Stimulated activated CD4-positive, alpha-beta T cell treated with anti-CD3 and anti-CD28 coated beads, Interleukin-4, amount 100 ng/mL, for 1 hour (primary cell): ENCODE measurements at places on chromosomes 3 and 15.

GRCh38 chr3:26839001-26839400, 216.4 kb downstream of the LRRC3B start:
- no peak for DNase-seq

DNA sequence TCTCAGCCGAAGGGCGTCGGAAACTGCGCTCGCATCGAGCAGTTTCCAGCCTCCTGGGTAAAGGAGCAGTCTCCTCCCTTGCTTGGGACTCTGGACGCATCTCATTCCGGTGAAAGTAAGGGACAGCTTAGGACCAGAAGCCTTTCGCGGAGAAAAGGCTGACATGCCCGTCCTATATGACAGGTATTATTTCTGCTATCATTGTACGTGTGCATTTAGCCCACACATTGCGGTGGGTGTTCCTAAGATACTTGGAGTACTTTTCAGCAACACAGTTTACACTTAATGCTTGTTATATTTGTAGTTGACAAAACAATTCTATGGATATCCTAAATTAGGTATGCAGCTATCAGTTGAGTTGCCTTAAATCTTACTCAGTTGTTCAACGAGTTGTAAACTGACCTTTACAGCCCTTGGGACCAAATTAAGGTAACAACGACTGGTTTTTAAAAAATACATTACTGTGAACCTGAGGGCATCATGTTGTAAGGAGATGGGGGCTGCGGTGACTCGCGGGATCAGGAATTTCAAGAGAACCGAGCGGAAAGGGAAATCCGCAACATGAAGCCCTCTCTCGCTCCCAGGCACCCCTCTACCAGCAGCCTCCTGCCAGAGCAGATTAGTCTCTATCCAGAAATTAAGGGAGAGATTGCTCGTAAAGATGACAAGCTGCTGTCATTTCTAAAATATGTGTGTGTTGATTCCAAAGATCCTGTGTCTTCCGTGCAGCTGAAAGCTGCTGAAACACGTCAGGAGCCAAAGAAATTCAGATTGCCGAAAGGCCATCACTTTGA, 632 bp upstream of the COPS2 start:
- no peak for DNase-seq

DNA sequence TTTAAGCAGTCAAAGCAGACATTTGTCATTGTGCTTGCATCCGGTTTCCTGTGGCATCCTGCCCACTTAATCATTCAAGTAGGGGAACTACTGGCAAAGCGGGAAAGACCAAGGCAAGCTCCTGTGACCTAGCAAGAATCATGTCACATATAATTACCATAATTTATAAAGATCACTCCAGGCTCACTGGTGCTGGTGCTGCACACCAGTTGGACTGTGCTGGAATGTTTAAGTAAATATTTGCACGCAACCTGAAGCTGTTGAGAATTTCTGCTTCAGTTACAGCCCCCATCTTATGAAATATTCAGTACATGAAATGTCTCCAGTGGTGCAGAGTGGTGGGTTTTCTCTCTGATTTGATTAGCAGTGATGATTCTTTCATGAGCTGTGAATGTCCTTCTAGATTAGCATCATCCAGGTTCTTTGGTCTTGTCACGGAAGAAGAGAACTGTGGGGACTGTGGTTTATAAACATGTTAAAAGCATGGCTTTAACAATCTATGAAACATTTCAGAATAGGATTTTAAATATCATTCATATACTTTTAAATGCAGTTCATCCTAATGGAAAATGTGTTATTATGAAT, 621.3 kb upstream of the EPHA6 start:
- no peak for DNase-seq

DNA sequence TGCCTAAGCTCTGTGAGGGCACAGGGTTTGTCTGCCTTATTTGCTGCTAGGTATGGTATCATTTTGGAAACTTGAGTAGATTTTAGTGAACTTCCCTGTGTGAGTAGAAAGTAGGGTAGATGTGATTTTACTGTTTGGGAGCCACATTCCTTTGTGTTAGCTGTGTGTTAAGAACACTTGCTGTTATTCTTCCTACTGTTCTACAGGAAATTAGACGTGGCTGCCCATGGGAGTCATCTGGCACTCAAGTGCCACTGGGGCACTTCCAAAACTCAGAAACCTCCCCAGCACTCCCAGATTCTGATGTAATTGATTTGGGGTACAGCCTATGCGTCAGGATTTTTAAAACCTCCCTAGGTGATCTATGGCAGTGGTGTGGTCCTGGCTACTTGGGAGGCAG, 369.9 kb upstream of the C2CD4B start:
- DNase-seq, result no peak

DNA sequence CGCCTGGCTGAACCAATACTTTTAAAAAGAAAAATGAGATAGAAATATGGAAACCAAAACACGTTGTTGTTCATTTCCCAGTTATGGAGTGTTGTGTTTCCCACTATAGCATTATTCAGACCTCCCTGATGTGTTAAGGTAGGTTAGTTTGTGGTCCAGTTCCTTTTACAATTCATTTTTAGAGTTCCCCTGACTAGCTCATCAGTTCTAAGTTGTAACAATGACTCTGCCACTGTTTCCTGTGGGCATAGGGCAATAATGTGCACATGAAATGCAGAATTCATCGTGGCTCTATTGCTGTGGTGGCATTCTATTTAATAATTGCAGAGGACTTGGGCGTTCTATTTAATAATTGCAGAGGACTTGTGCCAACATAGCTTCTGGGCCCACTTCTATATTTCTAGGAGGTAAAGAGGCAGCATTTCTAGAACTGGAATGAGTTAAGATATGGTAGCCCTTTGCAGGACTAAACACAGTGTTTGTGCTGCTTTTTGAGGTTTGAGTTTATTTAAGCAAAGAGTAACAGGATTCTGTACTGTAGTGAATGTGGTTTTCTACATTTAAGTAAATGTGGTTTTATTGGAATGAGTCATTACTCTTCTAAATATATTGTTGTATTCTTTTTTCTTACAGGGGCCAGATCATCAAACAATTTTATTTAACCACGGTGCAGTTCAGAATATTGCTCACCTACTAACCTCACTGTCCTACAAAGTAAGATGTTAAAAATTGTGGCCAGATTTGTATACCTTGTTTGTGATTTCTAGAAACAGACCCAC, 47.5 kb downstream of the ARMC8 start:
- no peak for DNase-seq

- no peak for DNase-seq
These were observed 61.6 kb downstream of the RAB7A start for GRCh38 chr3:128787256-128788253.

GRCh38 chr3:161489395-161489794, 7.2 kb upstream of the OTOL1 start:
- DNase-seq, result no peak

DNA sequence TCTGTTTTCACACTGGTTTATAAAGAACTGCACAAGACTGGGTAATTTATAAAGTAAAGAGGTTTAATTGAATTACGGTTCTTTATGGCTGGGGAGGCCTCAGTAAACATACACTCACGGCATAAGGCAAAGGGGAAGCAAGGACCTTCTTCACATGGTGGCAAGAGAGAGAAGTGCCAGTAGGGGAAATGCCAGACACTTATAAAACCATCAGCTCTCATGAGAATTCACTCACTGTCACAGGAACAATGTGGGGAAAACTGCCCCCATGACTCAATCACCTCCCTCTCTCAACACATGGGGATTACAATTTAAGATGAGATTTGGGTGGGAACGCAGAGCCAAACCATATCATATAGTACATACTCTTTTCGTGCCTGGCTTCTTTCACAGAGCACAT, 42.4 kb downstream of the MAP2K1 start:
- no peak for DNase-seq
